Activated T-cell treated with anti-CD3 and anti-CD28 coated beads, Interleukin-2, amount 50 U/mL, for 4 hours (primary cell): ENCODE measurements at places on chromosomes 7 and 10. TPM values are rescaled to one million over a fixed set of nuclear protein-coding genes. Genes with fewer than 3 reads are reported as not detected.

DNA sequence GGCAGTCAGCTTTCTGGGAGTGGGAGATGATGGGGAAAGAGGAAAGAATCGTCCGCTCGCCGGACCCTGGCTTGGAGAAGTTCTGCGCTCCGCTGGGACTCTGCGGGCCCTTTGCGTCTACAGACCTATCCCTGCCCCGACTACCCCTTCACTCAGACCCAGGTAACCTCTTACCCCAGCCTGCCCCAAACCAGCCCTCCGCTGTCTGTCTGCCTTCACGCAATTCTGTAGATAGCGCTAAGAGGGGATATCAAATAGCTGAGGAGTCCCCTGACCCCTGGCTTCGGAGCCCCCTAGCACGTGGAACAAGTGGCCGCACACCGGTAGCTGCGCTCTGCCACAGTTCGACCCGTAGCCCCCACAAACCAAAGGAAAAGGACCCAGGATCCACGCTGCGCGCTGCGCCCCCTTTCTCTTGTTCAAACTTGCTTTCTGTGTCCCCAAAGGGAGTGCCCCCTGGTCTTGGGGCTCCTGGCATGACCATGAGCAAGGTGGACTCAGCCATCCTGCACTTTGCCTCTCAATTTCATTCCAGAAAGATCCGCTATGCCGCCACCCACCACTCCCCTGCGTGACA lies 7.0 kb downstream of the HOXA4 start:
- no peak for DNase-seq

DNA sequence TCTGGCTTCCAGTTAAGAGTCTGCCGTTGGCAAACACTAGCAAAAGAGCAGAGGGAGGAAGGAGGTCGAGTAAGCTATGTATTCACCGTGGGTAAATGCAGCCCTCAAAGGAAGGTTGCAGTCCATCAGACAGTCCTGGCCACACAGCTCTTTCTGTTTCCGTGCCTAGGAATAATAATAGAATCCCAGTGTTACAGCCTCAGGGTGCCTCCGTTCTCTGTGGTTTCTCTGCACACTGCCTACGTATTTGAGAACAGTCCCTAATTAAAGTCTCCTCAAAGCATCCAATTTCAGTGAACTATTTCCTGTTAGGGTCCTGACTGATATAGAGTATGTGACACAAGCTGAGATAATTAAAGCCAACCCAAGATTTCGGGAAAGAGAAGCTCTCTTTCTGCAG lies 176.7 kb downstream of the GPAM start:
- DNase-seq, result no peak

NXPH1 gene
- total RNA-seq, result 0.08 TPM

GRCh38 chr7:155355745-155356144 lies 58.1 kb downstream of the INSIG1 start:
- DNase-seq, result no peak

EXOC6 gene
- 11.2 TPM for total RNA-seq

DNA sequence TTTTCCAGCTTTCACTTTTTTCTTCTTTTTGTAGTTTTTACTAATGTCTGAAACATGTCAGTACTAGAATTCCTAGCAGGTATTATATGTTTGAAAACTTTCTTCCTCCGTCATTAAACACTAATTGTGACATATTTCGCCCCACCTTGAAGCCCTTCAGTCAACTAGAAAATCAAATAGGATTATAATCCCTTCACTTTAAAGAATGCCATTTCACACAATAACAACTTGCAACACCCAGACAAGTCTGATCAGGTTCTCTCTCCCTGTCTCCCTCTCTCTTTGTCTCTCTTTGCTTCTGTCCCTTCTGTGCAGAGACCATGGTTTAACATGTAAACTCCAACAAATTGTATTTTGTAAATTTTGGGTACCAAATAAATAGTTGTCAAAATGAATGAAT lies 373.5 kb downstream of the SEMA3D start:
- no peak for DNase-seq

WDR86 gene
- total RNA-seq, result 0.27 TPM

GRCh38 chr10:110431659-110432058 lies 66.0 kb upstream of the DUSP5 start:
- no peak for DNase-seq

ENKUR gene
- not detected for total RNA-seq

MOGAT3 gene
- total RNA-seq, result not detected

MEIG1 gene
- not detected for total RNA-seq

GRCh38 chr7:149794661-149795060 lies 21.3 kb upstream of the ZNF467 start:
- no peak for DNase-seq

OPN4 gene
- total RNA-seq, result not detected

- no peak for DNase-seq
Measured at GRCh38 chr10:1240341-1240775, 184.2 kb downstream of the WDR37 start.

PHKG1 gene
- total RNA-seq, result 1.9 TPM

DNA sequence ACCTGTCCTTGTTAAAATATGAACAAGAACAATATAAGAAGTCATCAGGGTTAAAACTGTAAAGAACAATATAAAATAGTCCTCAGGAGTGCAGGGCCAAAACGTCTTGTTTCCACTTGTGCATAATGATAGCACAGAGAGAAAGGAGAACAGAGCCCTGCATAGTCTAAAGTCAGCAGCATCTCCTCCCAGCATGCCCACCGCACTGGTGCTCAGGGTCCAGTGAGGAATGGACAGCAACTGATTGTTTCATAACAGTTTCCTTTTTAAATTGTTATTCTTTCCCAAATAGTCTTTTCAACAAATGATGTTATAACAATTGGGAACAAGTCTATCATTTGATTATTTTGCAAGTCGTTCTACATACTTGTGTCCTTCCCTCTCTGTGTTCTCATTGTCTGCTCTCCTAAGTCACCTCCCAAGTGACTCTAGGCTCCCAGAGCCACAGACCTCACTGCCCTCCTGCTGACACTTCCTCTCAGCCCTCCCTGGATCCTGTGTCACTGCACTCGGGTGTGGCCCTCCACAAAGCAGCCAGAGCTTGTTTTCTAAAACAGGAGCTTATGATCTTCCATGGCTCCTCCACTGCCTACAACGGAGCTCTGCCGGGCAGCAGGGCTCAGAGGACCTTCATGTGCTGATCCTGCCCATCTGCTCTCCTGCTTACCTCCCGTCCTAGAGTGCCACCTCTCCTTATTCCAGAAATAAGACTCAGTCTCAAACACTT lies 27.6 kb downstream of the COBL start:
- no peak for DNase-seq

- DNase-seq, result no peak
Measured at GRCh38 chr7:33959676-33960075, 54.3 kb downstream of the BMPER start.

GNAT3 gene
- not detected for total RNA-seq

AZGP1 gene
- total RNA-seq, result 0.63 TPM

CPVL gene
- not detected for total RNA-seq

- DNase-seq, result no peak
Measured at GRCh38 chr7:39691821-39692220, 68.4 kb downstream of the RALA start.

DNA sequence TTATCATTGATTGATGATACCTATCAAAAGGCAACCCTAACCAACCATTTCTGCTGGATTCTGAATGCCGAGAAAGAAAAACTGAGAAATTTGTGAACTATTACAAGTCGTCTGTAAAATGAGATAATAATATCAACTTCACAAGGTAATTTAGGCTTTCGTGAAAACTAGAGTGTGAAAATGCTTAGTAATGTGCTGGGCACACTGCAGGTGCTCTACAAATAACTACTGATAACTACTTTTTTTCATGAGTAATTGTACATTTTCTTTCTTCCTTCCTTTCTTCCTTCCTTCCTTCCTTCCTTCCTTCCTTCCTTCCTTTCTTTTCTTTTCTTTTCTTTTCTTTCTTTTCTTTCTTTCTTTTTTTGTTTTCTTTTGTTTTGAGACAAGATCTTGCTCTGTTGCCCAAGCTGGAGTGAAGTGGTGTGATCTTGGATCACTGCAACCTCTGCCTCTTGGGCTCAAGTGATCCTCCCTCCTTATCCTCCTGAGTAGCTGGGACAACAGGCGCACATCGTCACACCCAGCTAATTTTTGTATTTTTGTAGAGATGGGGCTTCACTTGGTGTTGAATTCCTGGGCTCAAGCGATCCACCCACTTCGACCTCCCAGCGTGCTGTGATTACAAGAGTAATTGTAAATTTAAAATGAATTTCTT lies 42.9 kb downstream of the BMPR1A start:
- no peak for DNase-seq

DNA sequence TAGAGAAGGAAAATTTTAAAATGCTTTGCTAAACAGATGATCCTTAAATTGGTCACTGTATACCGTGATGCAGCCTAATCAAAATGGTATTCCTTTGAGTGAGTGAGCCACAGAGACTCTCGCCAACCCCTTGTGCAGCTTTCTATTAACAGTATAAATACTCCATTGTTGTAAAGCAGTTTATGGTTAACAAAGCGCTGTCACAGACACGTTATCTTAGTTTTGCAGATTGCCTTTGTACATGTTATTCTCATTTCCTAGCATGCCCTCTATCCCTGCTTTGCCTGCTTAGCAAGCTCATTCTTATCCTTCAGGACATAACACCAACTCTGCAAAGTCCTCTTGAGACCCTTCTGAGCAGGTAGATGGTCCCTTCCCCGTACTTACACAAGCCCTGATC lies 694.4 kb downstream of the AUTS2 start:
- DNase-seq, result no peak
